ENCODE measurements at places on chromosomes 1 and 21.

DNA sequence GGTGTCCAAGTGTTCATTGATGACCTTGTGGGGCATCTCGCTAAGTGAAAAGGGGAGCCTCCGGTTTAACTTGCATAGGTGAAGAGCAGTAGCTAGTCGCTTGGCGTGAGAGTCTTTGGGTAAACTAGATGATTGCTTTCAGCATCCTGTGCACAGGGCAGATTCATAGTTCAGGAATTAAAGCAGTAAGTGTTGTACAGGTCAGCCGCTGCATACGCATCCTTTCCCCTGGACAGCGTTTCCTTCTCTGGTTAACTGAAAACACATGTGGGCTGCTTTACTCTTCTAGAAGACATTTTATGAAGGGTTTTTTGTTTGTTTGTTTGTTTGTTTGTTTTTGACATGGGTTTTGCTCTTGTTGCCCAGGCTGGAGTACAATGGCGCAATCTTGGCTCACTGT, 12.1 kb downstream of the NDUFV3 start:
- DNase-seq, result no peak

DNA sequence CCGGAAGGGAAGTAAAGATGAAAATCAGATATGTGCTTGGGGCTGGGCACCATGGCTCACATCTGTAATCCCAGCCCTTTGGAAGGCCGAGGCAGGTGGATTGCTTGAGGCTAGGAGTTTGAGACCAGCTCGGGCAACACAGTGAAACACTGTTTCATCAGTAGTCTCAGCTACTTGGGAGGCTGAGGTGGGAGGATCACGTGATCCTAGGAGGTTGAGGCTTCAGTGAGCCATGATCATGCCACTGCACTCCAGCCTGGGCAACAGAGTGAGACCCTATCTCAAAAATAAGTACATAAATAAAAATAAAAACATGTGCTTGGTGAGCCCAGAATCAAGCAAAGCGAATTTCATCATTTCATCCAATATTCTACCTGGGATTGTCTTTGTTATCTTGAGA, 23.3 kb upstream of the PCP4 start:
- no peak for DNase-seq

GRCh38 chr21:38477226-38477625, 21.1 kb downstream of the ERG start:
- no peak for DNase-seq

DNA sequence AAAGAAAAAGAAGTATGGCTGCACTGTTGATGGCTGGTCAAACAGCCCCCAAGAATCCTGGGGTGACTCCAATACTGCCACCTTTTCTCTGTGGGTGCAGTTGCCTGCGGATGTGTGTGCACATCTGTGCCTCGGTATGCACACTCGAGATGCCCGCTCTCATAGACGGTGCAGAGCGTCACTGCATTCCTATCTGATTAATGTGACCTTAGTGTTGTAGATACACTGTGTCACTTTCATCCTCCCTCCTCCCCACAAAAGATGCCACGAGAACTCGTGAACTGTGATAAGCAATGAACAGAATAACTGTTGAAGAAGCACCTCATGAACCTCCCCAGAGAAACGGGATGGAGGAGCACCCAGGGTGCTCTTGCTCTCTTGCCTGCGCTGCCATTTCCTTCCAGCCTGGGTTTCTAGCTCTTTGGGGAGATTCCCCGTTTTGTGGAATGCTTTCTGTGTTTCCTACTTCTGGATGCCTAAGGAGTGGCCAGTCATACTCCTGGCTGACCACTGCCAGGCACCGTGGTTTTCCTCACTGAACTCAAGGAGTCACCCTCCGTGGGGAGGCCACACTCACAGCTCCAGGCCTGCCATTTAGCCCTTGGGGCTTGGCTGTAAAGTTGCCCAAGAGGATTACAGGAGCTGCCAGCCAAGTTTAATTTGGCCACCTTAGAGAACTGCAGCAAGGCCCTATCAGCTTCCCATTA, 32.0 kb downstream of the NTPCR start:
- DNase-seq, result no peak

- DNase-seq, result no peak
Measured at GRCh38 chr1:175198332-175198731, 5.8 kb upstream of the KIAA0040 start.

DNA sequence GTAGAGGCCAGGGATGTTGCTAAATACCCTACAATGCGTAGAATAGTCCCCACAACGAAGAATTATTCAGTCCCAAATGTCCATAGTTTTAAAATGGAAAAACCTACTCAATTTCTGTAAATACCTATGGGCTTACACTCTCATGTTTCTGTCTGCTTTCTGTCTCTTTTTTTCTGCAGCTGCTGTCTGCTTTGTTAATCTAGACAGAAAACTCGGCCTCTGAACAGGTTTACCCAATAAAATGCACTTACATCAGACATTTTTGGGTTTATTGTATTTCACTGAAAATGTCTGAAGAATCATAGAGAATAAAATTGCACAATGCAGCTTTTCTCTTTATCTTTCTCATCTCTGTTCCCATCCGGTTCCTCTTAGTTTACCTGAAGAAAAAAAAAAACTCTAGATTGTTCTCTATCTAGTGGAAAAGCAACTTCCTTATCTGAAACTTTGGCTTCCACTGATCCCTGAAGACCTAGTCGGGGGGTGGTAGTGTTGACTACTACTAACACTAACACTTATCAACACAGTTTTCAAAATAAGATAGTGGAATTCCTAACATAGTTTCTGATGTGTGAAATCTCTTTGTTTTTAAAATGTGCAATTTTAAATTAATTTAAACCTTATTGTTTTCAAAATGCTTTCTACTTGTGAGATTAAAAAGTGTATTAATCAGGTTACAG, 76.9 kb upstream of the CCDC190 start:
- no peak for DNase-seq

- no peak for DNase-seq
Measured at GRCh38 chr1:99181892-99182291, 82.4 kb upstream of the PLPPR4 start.

GRCh38 chr1:229940684-229941083, 126.4 kb upstream of the GALNT2 start:
- no peak for DNase-seq

- peak; percentile 83 for DNase-seq
Measured at GRCh38 chr1:8133657-8134430, 107.7 kb upstream of the ERRFI1 start.

- DNase-seq, result no peak
Measured at GRCh38 chr21:17786071-17786850, 32.9 kb downstream of the C21orf91 start.

GRCh38 chr1:240500647-240501046, 111.3 kb downstream of the GREM2 start:
- no peak for DNase-seq

GRCh38 chr1:177162243-177162642, 2.3 kb downstream of the ASTN1 start:
- DNase-seq, result no peak

- peak; percentile 90 for DNase-seq
Measured at GRCh38 chr1:15370781-15371520, 38.7 kb upstream of the EFHD2 start.

- no peak for DNase-seq
Measured at GRCh38 chr1:227428803-227429202, 110.5 kb upstream of the CDC42BPA start.

- DNase-seq, result no peak
Measured at GRCh38 chr1:243923292-243924171, 73.5 kb upstream of the AKT3 start.

GRCh38 chr1:172673761-172674160, 14.9 kb downstream of the FASLG start:
- no peak for DNase-seq

GRCh38 chr1:56508523-56508983, 70.8 kb downstream of the PLPP3 start:
- DNase-seq, result no peak

DNA sequence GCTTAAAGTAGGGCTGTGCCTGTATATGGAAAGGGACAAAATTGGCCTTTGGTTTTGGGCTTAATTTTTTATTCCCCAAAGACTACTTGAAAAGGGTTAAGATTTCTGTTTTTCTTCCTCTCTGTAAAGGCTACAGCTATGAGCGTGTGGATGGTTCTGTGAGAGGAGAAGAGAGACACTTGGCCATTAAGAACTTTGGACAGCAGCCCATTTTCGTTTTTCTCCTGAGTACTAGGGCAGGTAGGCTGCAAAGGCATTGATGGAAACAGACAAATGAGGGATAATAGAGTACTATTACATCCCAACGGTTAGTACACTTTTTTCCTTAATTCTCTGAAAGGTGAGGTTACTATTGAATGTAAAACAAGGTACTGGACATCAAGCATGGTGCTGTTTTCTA, 29.6 kb downstream of the CHD1L start:
- no peak for DNase-seq

DNA sequence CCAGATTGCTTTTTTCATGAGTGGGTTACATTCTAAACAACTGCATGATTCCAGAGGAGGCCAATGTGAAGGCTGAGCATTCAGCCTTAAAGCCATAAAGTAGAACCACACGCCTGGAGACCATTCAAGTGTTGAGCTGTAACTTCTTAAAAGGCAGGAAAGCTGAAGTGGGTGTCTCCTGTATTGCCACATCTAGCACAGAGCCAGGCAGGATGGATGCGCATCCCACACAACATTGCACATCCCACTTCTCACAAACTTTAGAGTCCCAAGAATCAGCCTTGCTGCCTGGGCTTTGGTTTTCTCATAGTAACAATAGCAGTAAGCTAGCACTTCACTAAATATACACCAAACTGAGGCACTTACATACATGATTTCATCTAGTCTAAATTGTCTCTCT, 151.7 kb downstream of the DAB1 start:
- no peak for DNase-seq

DNA sequence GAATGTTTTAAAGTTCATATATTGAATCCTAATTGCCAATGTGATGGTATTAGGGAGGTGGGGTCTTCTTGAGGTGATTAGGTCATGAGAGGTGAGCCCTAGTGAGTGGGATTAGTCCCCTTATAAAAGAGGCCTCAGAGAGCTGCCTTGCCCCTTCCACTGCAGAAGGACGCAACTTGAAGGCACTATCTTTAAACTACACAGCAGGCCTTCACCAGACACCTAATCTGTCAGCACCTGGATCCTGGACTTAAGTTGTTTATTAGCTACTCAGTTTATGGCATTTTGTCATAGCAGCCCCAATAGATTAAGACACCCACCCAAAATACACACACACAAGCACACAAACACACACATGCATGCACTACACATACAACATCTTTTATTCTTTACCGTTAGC, 61.4 kb downstream of the DAB1 start:
- no peak for DNase-seq

GRCh38 chr1:235503403-235504121, 690 bp downstream of the B3GALNT2 start:
- no peak for DNase-seq

GRCh38 chr1:229136822-229137221, 134.1 kb upstream of the RAB4A start:
- DNase-seq, result no peak

DNA sequence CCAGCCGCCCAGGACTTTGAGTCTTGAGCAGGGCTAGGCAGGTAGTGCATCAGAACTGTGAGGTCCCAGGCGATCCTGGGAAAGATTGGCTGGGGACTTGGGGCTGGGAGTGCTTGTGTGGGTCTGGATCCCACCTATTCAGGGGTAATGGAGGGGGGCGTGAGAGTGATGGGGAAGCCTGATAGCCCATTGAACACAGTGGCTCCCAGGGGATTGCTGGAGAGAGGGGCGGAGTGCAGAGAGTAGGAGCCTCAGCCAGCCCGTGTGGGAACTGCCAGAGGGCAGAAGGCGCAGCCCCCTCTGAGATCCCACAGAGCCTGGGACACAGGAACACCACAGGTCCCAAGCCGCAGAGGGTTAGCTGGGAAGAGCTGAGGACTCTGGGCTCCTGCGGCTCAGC, 19.3 kb upstream of the PDZK1IP1 start:
- DNase-seq, result no peak

- no peak for DNase-seq
Measured at GRCh38 chr1:16073490-16074119, at the start of gene FAM131C. FAM131C (minus strand) TSS chr1:16073651; CDS start chr1:16073442, 209 bp downstream.

- DNase-seq, result peak; percentile 77
Measured at GRCh38 chr1:208243967-208244916, at the start of gene PLXNA2. PLXNA2 (minus strand) TSS chr1:208244384; CDS start chr1:208217922, 26,462 bp downstream.

- DNase-seq, result no peak
Measured at GRCh38 chr1:160373696-160374095, 6.8 kb downstream of the NHLH1 start.

DNA sequence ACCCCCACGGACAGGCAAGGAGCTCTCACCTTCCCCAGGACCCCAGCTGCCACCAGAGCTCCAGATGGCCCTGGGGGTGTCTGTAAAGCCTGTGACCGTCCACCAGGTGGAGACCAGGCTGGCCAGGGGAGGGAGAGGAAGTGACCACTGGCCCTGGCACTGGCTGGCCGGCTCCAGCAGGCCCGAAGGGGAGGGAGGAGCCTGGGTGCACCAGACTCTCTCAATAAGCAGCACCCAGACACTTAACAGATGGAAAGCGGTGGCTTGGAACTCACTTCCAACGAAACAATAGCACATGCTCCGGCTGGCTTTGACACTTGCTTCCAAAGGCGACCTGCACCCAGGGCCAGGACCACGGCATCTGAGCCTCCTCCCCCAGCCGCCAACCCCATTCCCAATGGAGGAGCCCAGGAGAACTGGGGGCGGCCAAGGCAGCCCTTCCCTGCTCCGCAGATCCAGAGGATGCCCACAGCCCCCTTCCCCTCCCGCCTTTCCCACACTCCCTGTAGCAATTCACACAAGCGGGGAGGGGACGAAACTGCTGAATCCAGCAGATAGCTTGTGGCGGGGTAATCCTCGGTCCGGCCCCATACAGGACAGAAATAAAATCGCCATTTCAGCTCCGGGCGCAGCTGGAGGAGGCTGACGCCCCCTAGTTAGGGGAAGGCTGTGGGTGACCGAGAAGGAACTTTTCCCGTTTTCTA, 742 bp upstream of the PDE9A start:
- peak; percentile 60 for DNase-seq

- DNase-seq, result no peak
Measured at GRCh38 chr1:41994195-41994894, 75.6 kb upstream of the HIVEP3 start.

DNA sequence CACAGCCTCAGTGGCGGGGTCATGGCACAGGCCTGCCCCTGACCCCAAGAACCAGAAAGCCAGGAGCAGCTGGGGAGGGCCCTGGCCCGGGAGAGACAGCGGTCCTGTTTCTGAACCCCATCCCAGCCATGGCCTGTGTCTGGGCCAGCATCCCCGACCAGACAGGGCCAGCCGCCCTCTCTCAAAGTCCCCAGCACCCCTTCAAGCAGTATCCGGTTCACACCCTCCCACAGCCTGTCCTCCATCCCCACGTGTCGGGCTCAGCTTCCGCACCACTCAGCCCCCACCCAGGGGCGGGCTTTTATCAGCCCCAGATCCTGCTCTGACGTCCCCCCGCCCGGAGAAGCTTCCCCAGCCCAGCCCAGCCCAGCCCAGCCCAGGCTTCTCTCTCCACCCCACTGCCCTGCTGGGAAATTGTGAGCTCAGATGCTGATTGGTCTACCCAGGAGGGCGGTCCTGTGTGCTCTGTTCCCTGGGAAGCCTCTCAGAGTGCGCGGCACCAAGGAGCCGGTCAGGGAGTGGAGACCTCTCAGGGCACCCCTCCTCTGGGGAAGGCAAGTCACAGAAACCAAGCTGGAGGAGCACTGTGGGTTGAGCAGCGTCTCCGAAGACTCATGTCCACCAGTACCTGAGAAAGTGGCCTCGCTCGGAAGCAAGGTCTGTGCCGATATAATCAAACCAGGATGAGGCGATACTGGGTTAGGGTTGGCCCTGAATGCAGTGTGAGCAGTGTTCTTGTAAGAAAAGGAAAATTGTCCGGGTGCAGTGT, 4.7 kb upstream of the FAAP20 start:
- DNase-seq, result peak; percentile 84

GRCh38 chr1:22428672-22429071, 23.0 kb upstream of the ZBTB40 start:
- no peak for DNase-seq

All from ovary (tissue), 10 donors.